NCI-H1930 (cell line): ENCODE measurements at places on chromosomes 4 and X.

GRCh38 chrX:118455013-118455412, 40.6 kb upstream of the DOCK11 start:
- DNase-seq: no peak

GRCh38 chr4:84151574-84151973, 347.5 kb downstream of the NKX6-1 start:
- no peak for DNase-seq

GRCh38 chr4:157664726-157665125, 444.2 kb downstream of the GRIA2 start:
- no peak for DNase-seq

GRCh38 chr4:149112109-149112508, 669.9 kb upstream of the NR3C2 start:
- DNase-seq: no peak

DNA sequence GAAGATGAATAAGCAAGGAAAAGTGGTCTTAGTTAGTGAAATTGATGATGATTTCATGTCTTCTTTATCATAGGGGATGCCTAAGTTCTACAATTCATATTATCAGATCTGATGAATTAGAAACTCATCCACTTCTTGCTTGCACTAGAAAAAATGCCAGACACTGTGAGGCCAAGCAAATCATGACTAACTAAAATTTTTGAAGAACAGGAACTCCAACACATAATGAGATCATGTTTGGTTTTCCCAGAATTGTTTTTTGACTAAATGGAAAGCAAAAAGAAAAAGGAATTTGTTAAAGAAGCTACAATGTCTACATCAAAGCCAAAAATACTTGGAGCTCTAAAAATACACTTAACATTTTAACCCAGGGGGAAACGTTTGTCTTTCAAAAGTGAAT, 120.4 kb downstream of the ARSF start:
- no peak for DNase-seq

GRCh38 chrX:41828826-41829225, 94.5 kb downstream of the CASK start:
- DNase-seq: no peak

DNA sequence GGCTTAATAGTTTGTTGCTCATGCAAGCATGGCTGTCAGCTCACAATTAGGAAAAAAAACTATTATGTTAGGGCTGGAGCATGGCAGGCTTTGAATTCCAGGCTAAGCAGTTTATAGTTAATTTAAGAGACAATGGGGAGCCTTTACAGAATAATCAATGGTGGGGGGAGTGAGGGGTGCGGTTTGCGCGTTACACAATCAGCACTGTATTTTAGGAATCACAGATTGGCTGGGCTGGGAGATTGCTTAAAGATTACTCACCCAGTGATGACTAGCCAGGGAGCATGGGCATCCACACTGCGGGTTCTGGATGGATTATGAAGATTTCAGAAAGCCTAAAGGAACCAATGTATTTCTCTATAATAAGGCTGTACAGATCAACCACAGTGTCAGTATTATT, 186.6 kb downstream of the SOX3 start:
- no peak for DNase-seq

DNA sequence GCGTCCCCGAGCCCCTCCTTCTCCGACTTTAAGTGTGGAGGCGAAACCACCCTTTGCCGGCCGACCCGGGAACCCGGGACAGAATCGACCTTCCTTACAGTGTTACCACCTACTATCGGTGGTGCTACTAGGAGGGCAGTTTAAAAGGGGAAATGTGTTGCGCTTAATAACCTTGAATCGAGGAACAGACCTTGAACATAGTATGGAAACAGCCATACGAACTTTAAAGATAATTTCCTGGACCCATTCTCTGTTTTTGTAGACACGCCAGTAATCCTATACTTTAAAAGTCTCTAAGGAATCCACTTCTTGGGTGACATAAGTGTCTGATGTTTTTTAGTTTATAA, 1.5 kb downstream of the ING2 start:
- DNase-seq: no peak

DNA sequence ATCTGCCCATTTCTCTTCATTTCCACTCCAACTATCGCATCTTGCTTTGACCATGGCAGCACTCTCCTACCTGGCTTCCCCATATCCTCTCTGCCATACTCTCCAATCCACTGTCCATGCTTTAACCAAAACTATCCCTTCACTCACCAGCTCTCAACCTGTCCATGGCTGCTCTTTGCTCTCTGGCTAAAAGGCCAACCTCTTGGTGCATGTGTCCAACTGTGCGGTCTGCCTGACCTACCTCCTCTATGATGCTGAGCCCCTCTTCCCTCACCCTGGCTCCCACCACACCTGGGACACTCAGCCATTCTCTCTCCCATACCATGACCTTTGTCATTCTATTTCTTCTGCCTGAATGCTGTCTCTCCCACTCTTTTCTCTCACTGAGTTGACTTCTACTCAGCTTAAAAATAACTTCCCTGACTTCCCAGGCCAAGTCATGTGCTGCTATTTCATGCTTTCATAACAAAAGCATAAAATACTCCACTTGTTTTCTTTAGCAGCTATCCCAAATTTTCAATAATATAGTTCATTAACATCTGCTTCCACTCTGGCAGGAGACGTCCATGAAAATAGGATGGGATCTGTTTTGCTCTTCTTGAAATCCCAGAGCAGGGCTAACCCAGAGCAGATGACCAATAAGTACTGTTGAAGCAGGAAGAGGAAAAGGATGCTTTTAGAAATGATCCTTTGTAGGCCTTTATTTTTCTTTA, 29.8 kb upstream of the KLF3 start:
- DNase-seq: no peak

GRCh38 chr4:7676398-7676922, 241.7 kb upstream of the PSAPL1 start:
- no peak for DNase-seq

GRCh38 chrX:34426334-34426733, 230.8 kb downstream of the TMEM47 start:
- DNase-seq: no peak
